ENCODE measurements at places on chromosomes 12 and 14.

- no peak for DNase-seq
Observed at GRCh38 chr12:122155705-122156104, 18.3 kb downstream of the IL31 start.

DNA sequence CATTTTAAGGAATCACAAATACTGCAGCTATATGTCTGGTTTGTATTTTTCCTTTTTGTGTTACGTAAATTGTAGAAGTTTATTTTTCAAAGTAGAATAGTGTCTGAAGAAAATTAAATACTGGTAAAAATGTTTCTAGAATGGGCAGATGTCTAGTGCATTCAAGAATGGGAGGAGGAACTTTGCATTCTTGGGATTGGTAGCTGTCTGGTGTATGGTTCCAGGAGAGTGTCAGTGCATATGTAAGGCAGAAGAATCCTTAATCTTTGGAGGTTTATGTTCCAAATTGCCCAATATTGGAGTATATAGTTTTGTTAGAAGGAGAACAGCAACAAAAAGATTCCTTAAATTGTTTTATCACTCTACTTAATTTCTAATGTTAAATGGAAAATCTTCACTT, 13.5 kb downstream of the PAPOLA start:
- DNase-seq: peak; percentile 58

DNA sequence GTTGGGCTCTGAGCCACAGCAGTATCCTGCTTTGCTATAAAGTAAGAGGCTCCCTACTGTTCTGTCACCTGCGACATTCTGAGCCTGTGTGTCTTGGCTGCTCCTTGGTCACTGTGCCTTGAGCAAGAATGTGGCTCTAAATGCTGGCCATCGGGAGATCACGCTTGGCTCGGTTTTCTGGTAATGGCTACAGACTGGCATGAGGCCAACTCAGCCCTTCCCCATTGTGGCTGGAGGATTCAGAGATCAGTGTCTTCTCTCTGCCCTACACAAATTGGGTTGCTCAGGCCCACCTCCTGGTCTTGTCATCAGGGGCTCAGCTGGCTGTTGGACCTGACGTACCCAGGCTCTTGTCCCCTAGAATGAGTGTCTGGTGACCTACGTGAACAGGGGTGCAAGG, 94.5 kb downstream of the PLXNC1 start:
- DNase-seq: no peak

- DNase-seq: peak; percentile 94
Observed at GRCh38 chr12:14207905-14208551, 157.5 kb upstream of the ATF7IP start.

GRCh38 chr12:132551641-132552031, 58.7 kb downstream of the LRCOL1 start:
- no peak for DNase-seq

DNA sequence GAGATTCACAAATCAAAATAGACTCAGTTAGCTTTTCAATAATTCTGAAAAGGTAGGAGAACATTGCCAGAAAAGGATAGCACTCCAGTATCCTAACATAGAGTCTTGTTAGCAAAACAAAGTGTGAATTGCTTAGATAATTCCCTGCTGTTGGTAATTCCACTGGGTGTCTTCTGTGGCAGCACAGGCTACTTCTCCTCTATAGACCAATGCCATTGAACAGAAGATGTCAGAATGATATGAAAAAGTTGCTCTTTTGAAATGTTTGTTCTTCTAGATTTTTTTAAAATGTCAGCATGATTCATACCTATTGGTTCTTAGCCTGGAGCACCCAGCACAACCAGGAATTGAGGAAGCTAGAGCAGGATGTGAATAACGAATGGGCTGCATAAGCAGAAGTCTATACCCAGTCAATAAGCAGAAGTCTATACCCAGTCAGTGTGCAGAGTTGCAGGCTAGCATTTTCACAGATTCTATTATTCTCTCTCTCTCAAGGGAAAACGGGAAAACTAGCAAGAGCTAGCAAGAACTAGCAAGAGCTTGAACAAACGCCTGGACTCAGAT, 112.8 kb downstream of the SYT1 start:
- peak; percentile 5 for DNase-seq

DNA sequence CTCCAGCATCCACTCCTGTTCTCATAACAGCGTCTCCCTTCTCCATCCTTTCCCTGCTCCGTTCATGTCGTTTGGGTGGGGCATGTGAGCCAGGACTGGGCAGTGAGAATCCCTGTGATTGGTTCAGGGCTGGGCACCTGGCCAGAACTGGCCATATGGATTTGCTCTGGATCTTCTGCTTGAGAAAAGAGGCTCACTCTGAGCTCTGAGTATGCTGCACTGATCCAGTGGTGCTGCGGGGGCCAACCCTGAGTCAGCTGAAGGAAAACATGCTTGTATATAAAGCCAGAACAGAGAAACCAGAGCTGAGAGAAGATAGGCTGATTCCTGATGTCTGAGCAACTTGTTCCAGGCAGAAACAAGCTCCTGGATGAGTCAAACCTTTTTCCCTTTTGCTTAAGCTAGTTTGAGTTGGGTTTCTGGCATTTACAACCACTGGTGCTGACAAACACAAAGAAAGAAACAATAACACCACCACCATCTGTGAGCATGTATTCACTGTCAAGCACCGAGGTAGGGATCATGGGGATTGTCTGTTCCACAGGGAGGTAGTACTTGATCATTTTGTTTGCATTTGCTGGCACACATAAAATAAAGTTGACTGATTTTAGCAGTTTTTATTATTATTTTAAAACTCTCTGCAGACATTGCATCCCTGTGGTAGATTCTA, 14.0 kb upstream of the HPD start:
- peak; percentile 99 for DNase-seq

GRCh38 chr12:80593766-80594165, 113.7 kb upstream of the MYF6 start:
- no peak for DNase-seq

GRCh38 chr12:121652767-121653497, 16.5 kb downstream of the MORN3 start:
- DNase-seq: no peak

DNA sequence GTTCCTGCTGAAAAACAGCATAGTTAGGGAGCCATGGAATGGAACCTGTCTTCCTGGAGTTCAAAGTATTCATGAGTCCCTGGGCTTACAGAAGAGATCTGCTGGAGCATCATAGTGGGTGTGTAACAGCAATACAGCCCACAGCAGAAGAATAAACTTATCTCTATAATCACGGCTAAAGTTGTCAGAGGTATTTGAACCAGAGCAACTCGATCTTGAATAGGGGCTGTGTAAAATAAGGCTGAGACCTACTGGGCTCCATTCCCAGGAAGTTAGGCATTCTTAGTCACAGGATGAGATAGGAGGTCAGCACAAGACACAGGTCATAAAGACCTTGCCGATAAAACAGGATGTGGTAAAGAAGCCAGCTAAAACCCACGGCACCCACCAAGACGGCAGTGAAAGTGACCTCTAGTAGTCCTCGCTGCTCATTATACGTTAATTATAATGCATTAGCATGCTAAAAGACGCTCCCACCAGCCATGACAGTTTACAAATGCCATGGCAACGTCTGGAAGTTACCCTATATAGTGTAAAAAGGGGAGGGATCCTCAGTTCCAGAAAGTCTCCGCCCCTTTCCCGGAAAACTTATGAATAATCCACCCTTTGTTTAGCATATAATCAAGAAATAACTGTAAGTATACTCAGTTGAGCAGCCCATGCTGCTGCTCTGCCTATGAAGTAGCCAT, 223.4 kb downstream of the PCNX1 start:
- DNase-seq: peak; percentile 93

DNA sequence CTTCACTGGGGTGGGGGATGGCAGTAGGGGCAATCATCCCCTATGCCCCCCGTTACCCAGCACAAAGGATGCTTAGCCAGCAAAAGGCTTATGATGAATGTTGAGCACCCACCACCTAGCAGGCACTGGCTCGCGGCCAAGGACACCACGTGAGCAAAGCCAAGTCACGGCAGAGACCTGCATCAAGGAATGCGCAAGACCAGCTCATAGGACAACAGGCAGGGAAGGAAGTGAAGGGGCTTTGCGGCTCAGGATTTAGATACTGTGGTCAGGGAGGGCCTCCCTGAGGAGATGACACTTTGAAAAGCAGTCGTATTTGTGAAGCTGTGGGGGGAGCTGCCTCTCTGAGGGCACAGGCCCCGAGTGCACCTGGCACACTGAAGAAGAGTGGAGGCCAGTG, 32.8 kb downstream of the SH2B3 start:
- DNase-seq: no peak

DNA sequence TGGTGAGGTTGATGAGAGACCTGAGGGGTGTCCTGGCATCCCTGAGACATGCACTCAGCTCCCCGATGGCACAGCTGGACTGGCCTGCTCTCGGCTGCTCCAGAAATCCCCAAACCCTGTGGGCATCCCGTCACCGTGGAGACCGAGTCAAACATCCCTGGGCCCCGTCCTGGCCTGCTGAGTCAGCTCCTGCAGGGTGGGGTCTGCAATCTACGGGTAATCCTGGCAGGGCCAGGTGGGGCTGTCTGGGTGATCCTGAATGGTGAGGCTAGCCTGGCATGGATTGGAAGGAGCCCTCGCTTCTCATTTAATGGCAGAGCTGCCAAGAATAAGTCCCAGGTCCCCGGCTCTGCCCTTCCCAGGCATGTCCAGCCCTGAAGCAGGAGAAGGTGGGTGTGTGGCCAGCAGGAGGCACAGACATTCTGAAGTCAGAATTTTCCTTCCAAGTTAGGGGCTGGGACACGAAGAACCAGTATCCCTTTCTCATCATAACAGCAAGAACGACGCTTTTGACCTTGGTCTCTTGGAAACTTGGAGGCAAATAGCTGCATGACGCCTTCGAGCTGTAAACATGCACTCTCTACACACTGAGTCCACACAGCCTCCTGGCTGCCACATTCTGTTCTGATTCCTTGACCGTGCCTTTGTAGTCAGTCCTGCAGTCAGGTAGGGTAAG, 17.7 kb upstream of the SERPINA4 start:
- DNase-seq: no peak

DNA sequence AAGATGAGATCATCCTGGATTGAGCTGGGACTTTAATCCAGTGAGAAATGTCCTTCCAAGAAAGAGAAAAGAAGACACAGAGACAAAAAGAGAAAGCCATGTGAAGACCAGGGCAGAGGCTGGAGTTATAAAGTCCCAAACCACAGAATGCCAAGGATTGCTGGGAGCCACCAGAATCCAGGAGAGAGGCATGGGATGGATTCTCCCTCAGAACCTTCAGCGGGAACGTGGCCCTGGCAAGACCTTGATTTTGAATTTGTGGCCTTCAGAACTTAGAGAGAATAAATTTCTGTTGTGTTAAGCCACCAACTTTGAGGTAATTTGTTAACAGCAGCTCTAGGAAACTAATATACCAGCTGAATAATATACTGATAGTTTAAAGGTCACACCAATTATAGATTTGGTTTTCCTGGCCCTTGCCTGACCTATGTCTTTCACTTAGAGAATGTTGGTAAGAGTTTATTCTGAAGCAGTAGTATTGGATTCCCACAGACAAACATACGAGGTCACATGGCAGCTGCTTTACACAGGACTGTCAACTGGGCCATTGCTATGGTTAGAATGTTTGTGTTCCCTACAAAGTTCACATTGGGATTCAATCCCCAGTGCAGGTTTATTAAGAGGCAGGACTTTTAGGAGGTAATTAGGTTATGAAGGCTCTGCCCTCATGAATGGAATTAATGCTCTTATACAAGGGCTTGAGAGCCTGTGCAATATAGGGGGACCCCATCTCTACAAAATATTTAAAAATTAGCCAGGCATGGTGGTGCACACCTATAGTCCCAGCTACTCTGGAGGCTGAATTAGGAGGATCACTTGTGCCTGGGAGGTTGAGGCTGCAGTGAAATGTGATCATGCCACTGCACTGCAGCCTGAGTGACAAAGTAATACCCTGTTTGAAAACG, 156.5 kb upstream of the EEA1 start:
- no peak for DNase-seq

GRCh38 chr12:46468160-46468559, 95.6 kb upstream of the SLC38A2 start:
- DNase-seq: no peak

- DNase-seq: no peak
Observed at GRCh38 chr12:131895640-131896079, 1.2 kb downstream of the ULK1 start.

- peak; percentile 87 for DNase-seq
Observed at GRCh38 chr14:43898687-43899086, 608.4 kb downstream of the FSCB start.
